Ureter (tissue), 1 donor: ENCODE measurements at places on chromosomes 2 and 18.

DNA sequence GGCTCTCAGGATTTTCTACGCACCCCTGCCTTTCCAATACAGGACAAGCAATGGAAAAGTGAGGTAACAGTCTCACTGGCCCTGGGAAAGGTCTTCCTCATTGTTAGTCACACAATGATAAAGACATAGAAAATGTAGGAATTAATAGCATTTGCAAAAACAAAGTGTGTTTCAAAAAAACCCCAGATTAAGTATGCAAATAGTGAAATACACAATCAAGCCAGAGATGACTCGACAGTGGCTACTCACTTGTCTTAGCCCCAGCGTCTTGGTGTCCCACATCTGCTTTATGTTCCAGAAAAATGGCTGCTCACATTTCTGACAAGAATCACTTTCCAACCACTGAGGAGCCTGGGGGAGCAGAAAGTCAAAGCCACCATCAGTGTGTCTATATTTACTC lies 47.0 kb upstream of the AP1S3 start:
- no peak for DNase-seq

- DNase-seq, result no peak
Measured at GRCh38 chr2:99845296-99845695, 297.1 kb downstream of the AFF3 start.

DNA sequence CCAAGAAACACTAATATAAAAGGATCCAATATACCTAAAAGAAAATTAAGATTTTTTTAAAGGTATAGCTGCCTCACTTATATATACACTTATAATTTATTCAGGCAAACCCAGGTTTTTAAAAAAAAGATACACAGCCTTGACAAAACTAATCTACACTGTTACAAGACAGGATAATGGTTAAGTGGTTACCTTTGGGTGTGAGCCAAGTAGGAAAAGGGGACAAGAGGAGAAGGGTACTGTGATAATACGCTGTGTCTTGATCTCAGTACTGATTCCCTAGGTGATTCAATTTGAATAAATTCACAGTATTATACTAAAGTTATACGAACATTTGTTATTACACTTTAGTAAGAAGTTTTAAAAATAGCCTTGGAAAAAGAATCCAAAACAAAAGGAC lies 30.6 kb downstream of the KLHL41 start:
- no peak for DNase-seq

DNA sequence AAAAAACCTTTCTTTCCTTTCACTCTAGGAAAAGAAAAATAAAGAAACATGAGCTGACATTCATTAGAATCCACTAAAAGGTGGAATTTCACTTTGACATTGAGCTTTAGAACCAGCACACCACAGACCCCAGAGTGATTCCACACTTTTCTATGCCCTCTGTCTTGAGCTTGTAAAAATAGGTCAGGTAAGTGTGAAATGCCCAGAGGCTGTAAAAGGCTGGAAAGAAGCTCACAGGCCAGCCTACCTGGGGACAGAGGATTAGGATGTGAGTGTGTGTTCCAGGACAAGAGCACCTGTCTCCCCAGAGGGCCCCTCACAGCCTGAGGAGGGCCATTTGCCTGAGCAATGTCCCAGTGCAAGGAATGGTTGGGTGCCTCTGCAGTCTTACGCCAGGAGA lies 56.3 kb upstream of the MYO3B start:
- no peak for DNase-seq

DNA sequence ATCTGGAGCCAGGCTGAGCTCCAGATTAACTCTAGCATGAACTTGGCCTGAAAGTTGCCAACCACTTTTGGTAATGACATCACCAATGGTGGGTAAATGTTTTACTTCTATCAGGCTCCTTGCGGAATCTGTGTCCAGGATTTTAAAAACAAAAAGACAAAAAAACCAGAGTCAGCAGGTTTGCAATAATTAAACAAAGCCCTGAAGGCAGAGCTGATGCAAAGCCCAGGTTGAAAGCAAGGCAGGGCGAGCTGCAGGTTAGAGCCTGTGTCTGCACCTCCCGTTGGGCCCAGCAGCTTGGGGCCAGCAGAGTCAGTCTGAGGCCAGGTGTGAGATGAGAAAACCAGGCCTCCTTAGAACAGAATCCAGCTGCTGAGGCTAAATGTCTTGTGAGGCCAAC lies 29.1 kb upstream of the ALK start:
- no peak for DNase-seq
